ENCODE measurements at places on chromosomes 12 and 14. TPM values are rescaled to one million over a fixed set of nuclear protein-coding genes. Genes with fewer than 3 reads are reported as not detected.

DNA sequence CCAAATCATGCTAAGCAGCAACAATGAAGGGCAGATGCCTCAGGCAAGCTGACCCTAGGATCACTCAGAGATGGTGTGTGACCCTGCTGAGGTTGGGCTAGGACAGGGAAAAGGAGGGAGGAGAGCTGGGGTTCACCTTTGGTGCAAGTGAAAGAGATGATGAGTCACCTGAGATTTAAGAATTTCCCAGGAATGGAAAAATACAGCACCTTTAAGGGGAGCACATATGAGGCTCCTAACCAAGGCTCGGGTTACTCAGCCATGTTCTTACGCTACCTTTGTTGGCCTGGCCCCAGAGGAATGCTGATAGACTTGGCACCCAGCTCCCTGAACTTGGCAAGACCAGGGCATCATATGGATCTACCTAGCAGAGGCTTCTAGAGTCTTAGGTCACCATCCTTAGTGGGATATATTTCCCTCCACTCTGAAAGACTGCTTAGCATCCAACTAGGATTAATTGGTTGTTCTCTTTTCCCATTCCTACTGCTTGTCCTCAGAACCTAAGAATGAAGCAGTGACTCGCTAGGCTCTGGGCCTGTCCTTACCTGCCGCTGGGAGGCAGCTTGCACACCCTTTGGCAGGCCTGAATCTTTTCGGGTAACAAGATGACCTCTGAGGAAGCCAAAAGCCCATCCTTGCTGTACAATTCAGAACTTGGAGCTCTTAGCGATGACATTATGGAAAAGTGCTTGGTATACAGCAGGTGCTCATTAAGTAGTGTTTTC is 4.0 kb upstream of the NAA25 start:
- no peak for DNase-seq

GRCh38 chr14:59529189-59529588 is 44.9 kb downstream of the JKAMP start:
- no peak for DNase-seq

GRCh38 chr12:5748027-5748426 is 197.0 kb downstream of the ANO2 start:
- no peak for DNase-seq

Gene PLCZ1
- 0.83 TPM for total RNA-seq

DNA sequence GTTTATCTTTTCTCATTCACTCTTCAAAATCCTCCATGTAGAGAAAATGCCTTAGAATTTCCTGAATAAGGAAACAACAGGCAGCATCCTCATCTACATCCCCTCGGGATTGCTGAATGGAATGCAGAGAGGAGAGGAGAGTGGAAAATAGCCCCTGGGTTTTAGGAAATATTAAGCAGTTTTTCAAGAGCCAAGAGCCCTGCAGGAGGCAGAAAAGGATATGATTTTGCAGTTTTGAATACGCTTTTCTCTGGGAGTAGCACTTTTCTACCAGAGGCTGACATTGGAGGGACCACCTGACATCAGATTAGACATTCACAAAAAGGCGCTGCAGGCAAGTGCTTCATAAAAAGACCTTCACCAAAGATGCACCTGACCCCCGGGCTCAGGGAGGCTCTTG is 362.2 kb upstream of the SFSWAP start:
- no peak for DNase-seq

DNA sequence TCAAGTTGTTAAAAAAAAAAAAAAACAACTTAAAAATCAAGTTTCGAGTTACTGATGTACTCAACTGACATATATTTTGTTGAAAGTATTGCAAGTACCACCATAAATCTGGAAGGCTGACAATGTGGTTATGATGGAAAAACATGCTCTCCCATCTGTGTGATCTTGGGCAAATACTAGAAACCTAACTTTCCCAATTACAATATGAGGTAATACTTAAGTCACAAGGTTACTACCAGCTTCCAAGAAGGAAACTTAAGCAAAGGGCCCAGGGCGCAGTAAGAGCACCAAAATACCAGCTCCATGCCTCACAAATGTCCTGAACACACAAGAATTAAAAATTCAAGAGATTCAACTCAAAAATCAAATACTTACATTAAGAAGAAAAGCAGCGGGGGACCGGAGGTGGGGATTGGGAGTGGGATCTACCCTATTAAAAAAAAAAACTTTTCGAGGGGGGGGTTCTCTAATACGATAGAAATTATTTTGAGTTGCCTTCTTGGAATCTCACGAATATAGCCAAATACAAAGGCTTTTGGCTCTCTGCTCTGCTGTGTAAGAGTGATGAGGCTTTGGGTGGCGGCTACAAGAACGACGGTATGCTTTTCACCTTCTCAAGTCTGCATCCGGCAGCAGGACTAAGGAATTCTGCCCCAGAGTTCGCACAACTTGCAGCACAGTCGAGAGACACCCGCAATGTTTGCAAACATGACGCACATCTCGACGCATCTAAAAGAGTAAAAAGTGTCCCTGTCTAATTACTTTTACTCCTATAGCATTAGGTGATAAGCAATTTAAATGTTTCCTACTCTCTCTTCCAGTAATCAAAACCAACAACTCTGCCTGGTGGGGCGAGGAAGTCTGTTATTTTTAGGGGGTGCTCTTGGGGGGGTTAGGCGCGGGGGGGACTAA is 1.1 kb downstream of the SAV1 start:
- no peak for DNase-seq

GRCh38 chr14:40955131-40955505 is 651.6 kb upstream of the LRFN5 start:
- no peak for DNase-seq

Gene LRP1-AS
- total RNA-seq = not detected

DNA sequence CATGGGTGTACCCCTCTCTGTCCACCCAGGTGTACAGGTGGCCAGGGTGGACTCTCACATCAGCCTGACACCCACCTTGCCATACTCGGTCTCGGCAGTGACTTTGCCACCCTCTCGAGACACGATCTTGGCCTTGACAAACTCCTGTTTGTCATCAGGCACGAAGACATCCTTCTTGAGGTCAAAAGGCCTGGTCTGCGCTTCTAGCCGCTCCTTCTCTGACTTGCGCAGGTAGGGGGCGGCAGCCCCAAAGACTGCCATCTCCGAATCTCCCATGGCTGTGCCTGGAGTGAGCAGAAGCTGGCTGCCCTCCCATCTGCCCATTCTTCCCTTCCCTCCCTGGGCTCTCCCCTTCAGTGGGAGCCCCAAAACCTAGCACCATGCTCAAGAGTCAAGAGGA is 2.0 kb downstream of the MYH7 start:
- no peak for DNase-seq

Gene C12orf54
- total RNA-seq = not detected

Gene A2ML1
- 0.11 TPM for total RNA-seq

Gene FAM161B
- total RNA-seq = 4.2 TPM

- no peak for DNase-seq
Observed at GRCh38 chr14:61713724-61714437, 18.6 kb downstream of the HIF1A start.

Gene LBHD2
- total RNA-seq = not detected

Gene HOXC4
- 2.1 TPM for total RNA-seq

Gene NOC4L
- total RNA-seq = 12.3 TPM

DNA sequence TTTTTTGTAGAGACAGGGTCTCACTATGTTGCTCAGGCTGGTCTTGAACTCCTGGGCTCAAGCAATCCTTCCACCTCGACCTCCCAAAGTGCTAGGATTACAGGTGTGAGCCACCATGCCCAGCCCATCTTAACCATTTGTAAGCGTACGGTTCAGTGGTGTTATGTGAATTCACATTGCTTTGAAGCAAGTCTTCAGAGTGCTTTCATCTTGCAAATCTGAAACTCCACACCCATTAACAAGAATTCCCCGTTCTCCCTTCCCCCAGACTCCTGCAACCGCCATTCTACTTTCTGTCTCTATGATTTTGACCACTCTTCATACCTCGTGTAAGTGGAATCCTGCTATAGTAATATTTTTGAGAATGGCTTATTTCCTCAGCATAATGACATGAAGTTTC is 24.9 kb upstream of the BICDL1 start:
- no peak for DNase-seq

Gene ITGB7
- 1.7 TPM for total RNA-seq

DNA sequence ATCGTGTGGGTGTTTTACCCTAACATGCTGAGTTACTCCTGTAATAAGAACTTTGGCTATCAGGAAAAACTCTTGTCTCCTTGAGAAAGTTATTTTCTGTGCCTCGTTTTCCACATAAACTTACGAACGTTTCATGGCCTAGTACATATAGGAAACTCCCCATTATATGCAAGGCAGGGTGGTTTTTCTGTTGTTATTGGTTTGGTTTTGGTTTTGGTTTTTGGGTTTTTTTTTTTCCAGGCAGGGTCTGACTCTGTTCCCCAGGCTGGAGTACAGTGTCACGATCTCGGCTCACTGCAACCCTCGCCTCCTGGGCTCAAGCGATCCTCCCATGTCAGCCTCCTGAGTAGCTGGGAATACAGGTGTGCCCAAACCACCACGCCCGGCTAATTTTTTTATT is 5.5 kb downstream of the OR6C3 start:
- DNase-seq = no peak

Gene INHBE
- total RNA-seq = not detected

Gene TBX5
- 30.7 TPM for total RNA-seq

- no peak for DNase-seq
Observed at GRCh38 chr12:68773582-68773981, 27.6 kb downstream of the SLC35E3 start.

Gene AEBP2
- 31.8 TPM for total RNA-seq

Gene C1S
- 454 TPM for total RNA-seq

- no peak for DNase-seq
Observed at GRCh38 chr12:80412343-80412953, 31.6 kb upstream of the PTPRQ start.

DNA sequence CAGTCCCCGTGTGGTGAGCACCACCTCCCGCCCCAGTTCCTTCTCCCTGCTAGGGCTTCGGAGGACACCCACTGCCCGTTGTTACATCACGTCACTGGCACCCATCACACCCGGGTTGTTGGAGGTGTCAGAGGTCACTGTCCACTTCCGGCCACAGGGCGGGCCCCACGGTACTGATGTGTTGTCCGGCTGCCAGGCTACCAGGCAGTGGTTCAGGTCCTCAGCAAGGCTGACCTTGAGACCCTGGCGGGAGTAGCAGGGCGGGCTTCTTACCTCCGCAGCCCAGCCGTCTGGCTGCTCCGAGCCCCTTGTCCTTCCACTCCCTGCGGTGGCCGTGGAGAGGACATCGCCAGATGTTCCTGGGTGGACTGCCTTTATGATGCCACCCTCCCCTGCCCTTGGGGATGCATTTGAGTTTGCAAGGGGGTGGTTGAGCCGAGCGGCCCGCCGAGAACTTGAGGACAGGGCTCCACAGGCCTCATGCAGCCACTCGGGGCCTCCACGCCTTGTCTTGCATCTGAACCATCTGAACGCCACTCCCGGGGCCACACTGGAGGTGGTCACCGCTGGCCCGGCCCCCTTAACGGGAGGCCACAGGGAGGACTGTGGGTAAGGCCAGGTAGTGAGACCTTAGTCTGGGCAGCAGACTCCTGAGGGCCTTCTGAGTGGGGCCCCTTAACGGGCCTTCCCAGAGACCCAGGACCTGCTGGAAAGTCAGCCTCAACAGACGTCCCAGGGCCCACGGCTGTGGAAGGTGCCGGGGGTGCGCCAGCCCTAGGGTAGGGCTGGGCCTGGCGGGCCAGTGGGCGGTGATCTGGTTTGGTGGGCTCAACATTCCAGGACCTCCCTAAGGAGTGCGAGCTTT is 27.1 kb upstream of the PLD4 start:
- no peak for DNase-seq

GRCh38 chr12:1635301-1636095 is 6.5 kb downstream of the WNT5B start:
- DNase-seq = no peak

GRCh38 chr12:89936631-89937030 is 228.0 kb upstream of the ATP2B1 start:
- DNase-seq = no peak

DNA sequence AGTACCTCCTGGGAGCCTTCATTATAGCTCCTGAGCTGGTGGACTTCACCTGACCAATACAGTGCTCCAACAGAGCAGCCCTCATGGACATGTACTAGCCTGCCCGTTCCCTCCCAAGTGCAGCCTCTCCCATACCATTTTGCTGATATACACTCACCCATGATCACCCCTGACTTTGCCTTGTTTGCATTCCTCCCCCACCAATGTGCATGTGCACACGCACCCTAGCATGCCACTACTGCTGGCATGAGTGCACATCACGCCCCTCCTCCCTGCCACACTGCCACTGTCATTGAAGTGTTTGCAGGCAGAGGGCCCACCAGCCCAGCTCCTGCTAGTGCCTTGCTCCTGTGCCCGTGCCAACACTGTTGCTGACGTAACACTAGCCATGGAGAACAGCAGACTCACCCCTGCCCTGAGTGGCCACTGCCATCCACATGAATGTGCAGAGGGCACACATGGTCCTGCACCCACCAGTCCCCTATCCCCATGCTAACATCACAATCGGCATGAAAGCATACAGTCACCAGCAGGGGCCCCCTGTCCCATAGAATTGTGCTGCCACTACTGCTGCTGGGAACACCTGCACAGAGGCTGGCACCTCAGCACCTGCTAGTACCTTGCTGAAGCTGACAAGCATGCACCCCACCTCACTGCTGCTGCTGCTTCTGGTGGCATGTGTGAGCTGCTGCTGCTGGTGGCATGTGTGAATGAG is 110.3 kb downstream of the SINHCAF start:
- DNase-seq = peak; percentile 74

Gene PMCH
- total RNA-seq = not detected

GRCh38 chr14:81946834-81947798 is 413.5 kb upstream of the SEL1L start:
- no peak for DNase-seq

DNA sequence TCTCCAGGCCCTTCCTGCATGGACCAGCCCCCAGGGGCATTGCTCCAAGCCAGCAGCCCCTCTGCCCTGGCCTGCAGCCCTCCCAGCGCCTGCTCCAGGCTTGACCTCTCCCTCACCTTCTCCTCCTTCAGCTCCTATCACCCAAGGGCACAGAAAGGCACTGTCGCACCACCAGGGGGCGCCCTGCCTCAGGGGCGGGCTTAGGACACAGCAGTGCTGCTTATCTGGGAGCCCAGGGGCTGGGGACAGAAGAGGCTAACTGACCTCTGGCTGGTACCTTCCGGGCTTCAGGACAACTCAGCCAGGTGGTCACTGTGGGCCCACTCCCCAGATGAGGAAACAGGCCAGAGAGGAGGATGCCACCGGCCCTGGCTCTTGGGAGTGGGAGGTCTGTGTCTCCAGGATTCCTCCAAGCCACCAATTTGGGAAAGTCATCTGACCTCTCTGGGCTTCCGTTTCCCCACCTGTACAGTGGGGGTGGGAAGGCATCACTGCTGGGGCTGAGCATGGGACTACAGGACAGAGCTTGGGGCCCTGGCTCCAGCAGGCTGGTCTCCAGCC is 25.3 kb upstream of the GPR132 start:
- no peak for DNase-seq

Data from esophagus muscularis mucosa (tissue), 4 donors.